Prostate gland (tissue), 2 donors: ENCODE measurements at places on chromosomes 2 and 18.

- no peak for DNase-seq
These were observed 21.6 kb upstream of the GYPC start for GRCh38 chr2:126634273-126634861.

DNA sequence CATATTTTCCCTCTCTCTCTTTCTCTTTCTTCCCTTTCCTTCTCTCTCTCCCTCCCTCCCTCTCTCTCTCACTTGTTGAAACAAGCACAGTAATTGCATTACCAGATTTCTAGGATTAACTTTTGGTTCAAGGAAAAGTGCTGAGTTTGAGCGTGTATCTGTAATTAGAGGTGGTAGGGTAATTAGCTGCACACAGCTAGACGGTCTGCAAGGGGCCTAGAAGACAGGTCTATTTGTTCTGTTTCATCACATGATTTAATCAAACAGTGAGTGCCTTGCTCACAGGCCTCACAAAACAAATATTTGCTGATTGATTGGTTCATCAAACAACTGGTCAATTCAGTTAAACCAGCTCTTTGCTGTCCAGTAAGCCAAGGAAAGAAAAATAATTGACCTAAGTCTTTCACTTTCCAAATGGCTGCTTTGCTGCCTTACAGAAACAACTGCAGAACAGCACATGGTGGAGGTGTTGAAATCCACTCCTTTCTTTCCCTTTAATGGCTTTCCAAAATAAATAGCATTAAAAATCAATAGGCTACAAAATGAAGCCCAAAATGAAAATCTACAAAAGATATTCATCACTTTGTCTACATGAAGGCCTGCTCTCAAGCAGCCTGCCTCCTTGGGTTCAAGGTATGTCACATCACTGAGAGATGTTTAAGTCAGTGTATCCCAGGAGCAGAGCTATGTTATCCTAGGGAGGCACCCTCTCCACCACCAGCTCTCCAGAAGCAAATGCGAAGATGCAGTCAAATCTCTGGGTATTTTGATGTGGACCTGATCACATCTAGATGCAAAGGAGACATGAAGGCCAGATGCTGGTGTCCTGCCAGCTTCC, 264.4 kb upstream of the SIX2 start:
- peak; percentile 34 for DNase-seq

- no peak for DNase-seq
These were observed 22.6 kb upstream of the SUCLG1 start for GRCh38 chr2:84481702-84482101.

- no peak for DNase-seq
These were observed 420.4 kb upstream of the LYPD1 start for GRCh38 chr2:133090358-133090757.

GRCh38 chr2:128489526-128490273, 171.0 kb upstream of the HS6ST1 start:
- DNase-seq: no peak

GRCh38 chr2:1798115-1798784, 53.9 kb upstream of the PXDN start:
- DNase-seq: no peak

DNA sequence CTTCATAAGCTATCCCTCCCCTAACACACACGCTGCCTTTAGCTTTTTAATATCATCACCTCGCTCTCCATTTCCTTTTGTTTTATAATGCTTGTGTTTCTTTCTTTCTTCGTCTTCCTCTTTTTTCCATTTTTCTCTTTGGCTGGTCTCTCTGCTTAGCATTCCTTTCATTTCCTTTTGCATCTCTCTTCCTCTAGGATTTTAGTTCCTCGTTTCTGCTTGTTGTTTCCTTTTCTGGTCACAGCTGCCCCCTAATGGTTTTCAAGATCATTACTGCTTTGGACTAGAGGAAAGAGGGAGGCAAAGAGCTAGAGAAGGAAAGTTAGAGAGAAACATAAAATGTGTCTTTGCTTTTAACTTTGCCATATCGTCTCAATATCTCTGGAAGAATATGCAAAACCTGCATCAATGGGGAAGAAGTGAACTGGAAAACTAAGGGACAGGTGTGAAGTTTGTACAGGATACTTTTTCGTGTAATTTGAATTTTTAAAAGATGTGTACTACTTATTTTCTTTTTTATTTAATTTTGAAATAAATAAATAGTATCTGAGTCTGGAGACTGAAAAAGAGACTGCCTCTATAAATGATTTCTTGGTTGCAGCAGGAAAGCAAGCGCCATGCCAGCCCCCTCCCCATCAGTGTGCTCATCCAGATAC, 6.3 kb upstream of the NRP2 start:
- DNase-seq: no peak

DNA sequence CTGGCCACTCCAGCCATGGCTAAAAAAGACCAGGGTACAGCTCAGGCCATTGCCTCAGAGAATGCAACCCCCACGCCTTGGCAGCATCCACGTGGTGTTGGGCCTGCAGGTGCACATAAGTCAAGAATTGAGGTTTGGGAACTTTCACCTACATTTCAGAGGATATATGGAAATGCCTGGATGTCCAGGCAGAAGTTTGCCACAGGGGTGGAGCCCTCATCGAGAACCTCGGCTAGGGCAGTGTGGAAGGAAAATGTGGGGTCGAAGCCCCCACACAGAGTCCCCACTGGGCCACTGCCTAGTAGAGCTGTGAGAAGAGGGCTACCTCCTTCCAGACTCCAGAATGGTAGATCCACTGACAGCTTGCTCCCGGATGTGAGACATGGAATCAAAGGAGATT, 477.3 kb downstream of the LPIN1 start:
- DNase-seq: no peak

GRCh38 chr2:69299772-69300516, 87.1 kb downstream of the GFPT1 start:
- no peak for DNase-seq

- no peak for DNase-seq
These were observed 3.9 kb downstream of the MARCO start for GRCh38 chr2:118945881-118946280.

GRCh38 chr2:183125659-183126341, 1.6 kb downstream of the NUP35 start:
- no peak for DNase-seq

- DNase-seq: peak; percentile 91
These were observed at the start of gene RAB27B for GRCh38 chr18:54828281-54828881. RAB27B (plus strand) TSS chr18:54828477; CDS start chr18:54877586, 49,109 bp downstream.

DNA sequence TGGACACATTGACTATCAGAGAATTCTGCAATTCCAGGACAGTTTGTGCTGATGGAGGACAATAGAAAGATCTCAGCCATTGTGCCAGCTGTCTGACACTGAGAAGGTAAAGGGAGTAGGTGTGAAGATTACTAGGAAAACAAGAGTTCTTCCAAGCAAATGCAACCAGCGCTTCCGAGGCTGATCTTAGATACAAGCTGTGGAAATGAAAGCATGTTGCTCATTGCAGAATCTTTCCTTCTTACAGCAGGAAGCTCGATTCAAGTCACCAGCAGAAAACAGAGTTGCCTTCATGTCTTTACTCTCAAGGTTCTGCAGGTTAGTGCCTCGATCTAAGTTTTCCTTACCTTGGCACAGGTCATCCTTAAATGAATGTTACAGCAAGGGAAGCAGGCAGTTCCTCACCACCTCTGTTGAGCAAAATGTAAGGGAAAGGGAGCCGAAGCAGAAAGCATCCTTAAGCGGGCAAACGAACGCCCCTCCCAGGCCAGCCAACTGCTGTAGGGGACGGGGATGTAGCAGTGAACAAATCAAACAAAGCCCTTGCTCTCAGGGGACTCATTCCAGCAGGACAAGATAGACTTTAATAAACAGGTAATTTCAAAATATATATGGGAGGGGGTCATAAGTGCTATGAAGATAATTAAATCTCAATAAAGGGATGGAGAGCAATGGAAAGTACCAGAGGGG, 54.3 kb downstream of the MARCHF4 start:
- no peak for DNase-seq

DNA sequence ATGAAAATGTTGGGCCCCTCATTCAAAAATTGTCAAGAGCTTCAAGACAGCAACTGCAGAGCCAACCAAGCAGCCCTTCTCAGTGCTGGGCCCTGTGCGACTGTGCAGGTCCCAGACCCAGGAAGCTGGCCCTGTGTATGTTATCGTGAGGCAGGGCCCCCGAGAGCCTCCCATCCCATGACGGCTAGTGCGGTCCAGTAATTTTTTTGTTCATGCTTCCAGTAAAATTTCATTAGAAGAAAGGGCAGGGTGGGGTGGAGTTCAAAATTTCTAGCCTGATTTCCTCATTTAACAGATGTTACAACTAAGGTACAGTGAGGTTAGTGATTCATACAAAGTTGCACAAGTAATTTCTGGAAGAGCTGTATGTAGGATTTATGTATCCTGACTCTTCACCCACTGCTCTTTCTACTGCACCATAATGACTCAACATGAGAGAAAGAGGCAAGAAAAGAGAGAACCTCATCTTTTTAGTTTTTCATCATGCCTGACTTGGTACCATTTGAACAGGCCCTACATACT, 105.5 kb downstream of the ZEB2 start:
- no peak for DNase-seq

DNA sequence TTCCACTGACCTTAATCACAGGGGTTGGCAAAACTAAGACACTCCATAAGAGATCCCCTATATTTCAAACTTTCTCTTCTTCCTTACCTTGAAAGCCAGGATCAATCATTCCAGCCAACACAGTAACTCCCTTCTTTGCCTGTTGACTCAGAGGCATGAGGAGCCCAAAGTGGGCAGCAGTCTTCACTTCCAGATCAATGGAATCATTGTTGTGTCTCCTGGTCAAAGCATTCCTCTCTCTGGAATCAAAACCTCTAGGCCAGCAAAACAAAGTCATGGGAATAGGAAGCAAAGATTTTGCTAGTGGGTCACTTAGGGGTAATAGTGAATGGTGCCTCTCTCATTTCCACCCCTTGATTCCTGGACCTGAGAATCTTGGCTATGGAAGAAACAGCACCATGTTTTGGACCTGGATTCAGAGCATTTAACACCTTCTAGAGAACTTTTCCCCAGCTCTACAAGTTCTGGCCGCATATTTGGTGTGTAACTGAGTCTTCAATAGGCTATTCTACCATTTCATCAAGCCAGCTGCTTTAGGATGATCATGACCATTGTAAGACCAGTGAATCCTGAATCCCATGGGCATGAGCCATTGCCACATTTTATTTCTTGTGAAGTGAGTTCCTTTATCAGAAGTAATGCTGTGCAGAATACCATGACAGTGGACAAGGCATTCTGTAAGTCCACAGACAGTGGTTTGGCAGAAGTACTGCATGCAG, 65.7 kb upstream of the SERPINE2 start:
- DNase-seq: no peak

DNA sequence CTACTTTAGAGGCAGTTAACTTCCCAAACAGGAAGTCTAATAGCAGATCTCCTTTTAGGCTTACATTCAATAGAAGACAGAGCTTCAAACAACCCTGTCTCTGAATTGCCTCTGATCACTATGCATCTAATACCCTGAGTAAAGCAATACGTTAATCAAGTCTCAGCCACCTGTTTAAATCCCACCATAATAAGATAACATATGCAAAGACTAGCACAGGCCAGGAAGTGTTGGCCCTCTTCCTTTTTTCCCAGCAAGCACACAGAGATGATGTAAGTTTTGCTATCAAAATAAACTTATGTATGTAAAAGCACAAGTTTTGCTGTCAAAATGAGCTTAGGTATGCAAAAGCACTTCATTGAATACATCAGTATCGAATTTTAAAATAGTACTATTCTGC, 385.5 kb downstream of the RND3 start:
- DNase-seq: no peak

GRCh38 chr18:54957996-54958395, 1.3 kb downstream of the CCDC68 start:
- peak; percentile 70 for DNase-seq

DNA sequence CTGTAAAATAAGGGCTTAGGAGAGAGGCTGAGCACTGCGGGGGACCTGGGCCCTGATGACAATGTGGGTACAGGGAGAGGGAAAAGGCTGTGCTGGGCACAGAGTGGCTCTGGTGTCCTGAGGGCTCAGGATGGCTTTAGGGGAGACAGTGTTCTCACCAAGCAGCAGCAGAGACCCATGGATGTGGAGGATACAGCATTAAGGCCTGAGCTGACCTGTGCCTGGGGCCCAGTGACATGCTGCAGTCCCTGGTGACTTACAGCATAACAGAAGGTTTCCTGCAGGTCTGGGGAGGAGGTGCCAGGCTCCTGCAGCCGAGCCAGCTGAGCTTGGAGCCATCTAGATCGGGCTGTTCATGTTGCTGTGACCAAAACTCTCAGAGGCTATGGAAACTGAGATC, 191.3 kb upstream of the SMAD2 start:
- no peak for DNase-seq

GRCh38 chr2:88932686-88933085, 241.2 kb downstream of the RPIA start:
- DNase-seq: no peak
